ENCODE measurements at places on chromosomes 5 and 9. TPM values are rescaled to one million over a fixed set of nuclear protein-coding genes. Genes with fewer than 3 reads are reported as not detected.

COL15A1 gene
- total RNA-seq = 31.5 TPM

ROR2 gene
- total RNA-seq = not detected

CATSPER3 gene
- total RNA-seq = not detected

PIK3R1 gene
- 18.4 TPM for total RNA-seq
